ENCODE measurements at places on chromosomes 5 and 9. TPM values are rescaled to one million over a fixed set of nuclear protein-coding genes. Genes with fewer than 3 reads are reported as not detected.

DNA sequence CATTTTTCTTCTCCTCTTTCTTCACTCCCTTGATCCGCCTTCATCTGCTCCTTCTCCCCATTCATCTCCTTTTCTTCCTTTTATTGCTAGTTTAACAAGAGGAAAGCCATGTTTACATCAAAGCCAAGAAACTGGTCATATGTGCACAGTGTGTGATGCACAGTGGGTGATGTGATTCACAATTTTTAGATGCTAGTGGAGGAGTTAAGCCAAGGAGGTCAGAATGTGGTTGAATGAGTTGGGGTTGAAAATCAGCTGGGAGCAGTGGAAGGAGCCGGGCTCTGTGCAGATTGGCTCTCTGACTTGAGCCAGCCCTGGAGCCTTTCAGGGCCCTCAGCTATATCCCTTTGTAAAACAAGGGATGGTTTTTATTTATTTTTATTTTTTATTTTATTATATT lies 7.3 kb downstream of the ACER2 start:
- DNase-seq = no peak

GRCh38 chr9:9499546-9499945 lies 1113.3 kb downstream of the PTPRD start:
- no peak for DNase-seq

DNA sequence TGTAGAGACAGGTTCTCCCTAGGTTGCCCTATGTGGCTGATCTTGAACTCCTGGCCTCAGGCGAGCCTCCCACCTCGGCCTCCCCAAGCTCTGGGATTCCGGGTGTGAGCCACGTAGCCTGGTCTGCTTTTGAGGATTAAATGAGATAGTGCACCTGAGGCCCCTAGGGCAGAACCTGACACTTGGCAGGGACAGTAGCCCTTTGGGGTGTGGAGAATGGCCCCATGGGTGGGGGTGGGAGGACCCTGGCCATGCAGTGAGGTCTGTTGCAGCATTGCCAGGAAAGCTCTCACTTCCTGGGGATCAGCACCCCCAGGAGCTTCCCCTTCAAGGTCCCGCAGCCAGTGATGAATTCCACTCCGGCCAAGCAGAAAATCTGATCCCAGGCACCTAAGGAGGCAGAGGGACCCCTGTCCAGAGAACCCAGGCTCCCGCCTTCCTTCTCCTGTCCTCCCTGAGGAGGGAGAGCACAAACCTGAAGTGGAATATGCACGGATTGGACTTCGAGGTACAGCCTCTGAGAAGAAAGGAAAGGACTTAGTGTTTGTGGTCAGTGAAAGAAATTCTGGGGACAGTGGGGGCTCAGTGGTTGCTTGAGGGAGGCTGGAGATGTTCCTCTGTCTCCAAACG lies 73.9 kb upstream of the UNC5A start:
- no peak for DNase-seq

GRCh38 chr5:113203916-113204315 lies 227.3 kb downstream of the DCP2 start:
- no peak for DNase-seq

DNA sequence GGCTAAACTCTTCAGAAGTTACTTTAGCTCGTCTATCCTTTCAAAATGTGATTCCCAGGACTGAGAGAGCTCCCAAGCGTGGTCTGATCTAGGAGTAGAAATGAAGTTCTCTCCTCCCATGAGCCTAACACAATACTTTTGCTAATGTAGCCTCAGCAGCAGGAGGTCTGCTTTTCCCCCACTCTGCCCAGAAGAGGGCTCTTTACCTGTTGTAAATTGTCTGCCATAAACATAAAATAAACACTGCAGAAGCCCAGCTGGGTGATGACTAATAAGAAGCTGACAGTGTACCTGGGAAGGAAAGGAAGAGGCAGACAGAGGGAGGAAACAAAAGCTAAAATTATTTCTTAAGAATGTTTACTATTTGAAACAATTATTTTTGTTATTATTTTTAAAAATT lies 15.4 kb downstream of the SLC36A3 start:
- no peak for DNase-seq

DNA sequence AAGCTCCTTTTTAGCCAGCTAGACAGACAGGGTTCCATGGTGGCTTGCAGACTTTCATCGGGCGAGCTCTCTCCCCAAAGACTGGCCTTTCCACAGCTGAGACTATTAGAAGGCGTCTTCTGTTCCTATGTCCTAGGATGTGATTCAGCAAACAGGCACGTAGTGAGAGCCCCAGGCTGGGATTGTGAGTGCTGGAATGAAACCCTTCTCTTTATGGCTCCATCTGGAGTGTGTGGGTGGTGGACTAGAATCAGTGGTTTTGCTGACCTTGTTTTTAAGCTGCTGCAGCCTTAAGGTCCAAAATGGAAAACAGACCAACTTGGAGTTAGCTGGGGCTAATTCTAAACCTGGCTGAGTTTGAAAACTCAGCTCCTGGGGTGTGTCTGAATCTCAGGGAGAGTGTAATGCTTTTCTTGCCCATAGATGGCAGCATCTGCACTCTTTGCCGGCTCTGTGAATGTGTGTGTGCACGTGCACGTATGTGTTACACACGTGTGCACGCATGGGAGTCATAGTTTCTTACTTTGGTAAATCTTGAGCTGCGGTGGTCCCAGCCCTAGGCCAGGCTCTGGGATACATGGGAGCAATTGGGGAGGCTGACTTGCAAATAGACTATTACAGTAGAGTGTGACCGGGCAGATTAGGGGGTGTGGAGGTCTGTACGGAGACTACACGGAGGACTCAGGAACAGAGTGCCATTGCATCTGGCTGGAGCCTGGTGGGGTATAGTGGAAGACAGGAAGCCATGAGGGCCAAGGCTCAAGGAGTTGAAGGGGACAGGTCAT lies 10.7 kb downstream of the GSN start:
- DNase-seq = no peak

DNA sequence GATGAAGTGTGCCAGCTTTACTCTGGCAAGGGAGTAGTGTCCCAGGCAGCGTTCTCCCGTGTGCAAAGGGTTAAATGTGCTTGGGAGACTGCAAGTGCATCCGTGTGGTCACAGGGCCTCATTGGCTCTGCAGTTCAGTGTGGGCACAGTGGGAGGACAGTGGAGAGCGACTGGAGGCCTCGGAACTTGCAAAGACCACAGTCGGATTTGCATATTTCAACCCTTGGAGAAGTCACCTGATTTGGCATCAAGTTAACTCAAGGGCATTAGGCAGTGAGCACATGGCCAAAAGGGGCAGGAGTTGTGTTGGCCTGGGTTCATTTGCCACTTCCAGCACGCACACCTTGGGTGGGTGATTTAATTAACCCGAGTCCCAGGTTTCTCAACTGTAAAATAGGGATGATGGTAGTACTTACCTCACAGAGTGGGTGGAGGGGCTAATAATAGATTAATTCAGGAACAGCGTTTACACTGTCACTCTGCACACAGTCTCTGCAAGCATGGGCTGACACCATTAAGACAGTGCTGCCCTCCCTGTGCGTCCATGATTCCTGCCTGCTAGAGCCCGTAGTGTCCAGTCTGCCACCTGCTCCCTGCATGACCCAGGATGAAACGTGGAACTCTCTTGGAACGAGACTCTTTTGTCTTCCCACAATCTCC lies 22.7 kb downstream of the JADE2 start:
- DNase-seq = no peak

- DNase-seq = no peak
Measured at GRCh38 chr9:137171149-137171900, 531 bp downstream of the TMEM210 start.

DNA sequence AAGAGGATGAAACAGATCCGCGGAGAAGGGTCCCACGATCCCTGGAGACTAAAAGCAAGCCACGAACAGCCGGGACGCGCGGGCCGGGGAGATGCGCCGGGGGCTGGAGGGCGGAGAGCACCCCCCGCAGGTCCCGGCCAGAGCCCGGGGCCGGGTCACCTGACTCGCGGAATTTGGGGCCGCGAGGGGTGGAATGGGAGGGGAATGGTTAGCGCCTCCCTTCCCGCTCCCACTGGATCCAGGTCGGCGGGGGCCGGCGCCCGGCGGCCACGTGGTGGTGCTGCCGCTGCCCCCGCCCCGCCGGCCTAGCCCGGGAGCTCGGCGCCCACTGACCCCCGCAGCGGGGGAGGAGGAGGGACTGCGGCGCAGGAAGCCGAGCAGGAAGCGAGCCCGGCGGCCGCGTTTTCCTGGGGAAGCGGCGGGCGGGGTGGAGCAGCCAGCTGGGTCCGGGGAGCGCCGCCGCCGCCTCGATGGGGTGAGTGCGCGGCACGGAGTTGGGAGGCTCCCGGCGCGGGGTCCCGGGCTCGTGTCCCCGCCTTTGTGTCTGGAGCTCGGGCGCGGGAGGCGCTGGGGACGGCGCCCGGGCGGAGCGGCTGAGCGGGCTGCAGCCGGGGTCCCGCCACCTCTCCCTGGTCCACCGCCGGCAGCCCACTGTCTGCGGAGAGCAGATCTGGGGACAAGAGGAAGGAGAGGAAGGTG lies at the start of gene RAI14:
RAI14 (plus strand) TSS at position 328 of the 699 bp plus-strand sequence. CDS start 30,592 bp downstream, outside the sequence.
- peak; percentile 50 for DNase-seq

- no peak for DNase-seq
Measured at GRCh38 chr5:146027751-146028150, 77.6 kb downstream of the PLAC8L1 start.

DNA sequence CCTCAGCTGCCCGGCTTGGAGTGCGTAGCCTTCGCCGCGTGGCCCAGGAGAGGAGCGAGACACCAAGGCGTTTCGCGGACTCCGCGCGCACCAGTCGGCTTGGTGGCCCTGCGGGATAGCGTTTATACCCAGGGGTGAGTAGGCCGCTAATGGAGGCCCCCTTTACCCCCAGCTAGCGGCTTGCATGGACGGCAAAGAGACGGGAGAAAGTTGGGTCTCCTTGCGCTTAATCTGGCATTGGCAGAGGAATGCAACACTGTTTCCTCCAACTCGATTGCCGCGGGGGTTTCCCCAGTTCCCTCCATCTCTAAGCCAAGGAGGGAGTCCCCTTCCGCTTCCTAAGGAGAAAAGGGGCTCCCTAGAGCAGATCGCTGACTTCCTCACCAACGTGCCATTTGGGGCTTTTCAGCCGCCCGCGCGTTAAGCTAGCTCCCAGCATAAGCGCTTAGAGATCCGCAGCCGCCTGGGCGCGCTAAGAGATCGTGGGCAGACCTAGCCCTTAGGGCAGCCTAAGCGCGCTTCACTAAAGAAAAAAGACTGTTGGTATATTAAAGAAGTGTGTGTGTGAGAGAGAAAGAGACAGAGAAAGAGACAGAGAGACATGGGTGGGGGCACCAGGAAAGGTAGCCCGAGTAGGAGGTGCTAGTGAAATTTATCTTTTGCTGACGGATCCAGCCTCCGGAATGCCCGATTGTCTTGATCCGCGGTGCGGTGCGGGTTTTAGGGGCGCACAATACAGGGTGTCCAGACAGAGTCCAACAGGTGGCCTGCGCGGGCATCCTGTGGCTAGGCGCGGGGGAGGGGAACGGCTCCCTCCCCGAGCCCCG lies 597.9 kb upstream of the SGCD start:
- DNase-seq = no peak

DNA sequence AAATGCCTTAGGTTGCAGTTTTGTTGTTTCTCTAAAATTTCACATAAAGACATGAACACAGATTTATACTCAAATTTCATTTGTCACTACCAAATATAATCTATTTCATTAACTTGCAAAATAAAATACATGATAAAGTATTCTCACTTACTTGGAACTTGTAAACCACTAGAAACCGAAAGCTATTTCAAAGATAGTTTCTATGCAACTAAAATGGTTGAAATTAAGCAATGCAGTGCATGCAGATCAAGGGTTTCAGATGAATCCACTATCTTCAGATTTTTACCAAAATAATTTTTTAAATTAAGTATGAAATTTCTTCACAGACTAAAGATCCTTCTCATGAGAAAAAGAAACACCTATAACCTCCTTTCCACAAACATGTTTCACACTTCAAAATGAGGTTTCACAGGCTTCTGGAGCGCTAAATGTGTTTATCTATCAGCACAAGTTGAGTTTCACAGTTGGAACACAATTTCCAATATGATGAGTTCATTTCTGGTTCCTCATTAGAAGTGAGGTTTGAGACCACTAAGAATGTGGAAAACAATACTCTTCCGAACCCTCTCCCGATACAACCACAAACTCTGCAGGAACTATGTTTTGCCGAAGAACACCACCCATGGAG lies 63.9 kb downstream of the EPB41L4A start:
- no peak for DNase-seq

DNA sequence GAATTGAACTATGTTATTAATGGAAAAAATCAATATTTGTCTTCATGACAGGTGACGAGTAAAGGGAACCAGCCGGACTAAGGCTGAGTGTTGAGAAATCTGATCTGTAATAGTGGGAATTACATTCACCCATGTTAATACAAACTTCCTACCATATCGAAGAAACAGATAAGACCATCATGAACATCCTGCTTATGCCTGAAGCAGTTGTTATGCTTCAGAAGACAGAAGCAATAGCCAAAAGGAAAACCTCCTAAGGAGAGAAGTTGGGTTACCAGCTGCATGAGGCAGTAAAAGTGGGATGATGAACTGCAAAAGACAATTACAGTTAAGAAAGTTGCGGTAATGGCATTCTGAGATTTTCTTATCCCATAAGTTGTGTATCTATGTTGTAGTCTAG lies 281.5 kb downstream of the GABRB2 start:
- DNase-seq = no peak

DNA sequence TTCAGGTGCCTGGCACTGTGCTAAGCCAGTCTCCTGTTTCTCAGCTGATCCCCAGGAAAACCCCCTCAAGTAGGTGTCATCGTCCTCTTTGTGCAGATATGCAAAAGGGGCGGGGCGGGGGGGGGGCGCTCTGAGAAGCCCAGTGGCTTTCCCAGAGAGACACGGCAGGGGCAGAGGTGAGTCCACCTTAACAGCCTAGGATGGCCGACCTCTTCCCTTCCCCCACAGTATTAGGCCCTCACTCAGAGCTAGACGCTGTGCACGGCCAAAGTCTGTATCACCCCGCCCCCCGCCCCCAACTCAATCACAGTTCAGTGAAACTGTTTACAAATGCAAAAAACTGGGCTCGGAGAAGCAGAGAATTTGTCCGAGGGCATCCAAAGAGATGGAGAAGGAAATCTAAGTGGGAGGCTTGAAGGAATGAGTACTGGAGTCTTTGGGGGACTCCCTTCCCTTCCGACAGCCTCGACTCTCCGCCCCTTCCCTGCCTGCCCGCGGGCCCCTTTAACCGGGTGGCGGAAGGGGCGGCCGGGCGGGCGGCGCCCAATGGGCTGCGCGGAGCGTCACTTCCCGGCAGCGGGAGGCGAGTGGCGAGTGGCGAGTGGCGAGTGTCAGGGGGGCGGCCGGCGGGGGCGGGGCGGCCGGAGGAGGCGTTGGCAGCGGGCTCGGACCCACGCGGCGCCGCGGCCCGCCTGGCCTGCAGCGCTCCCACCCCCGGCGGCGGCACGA lies at the start of gene ERGIC1:
ERGIC1 (plus strand) TSS at position 566 of the 729 bp plus-strand sequence; CDS start at position 729, 163 bp downstream.
- peak; percentile 84 for DNase-seq

DBH gene
- not detected for total RNA-seq

FOXD4L4 gene
- total RNA-seq = 0.55 TPM

DNM1 gene
- 1.4 TPM for total RNA-seq

TLR4 gene
- 0.72 TPM for total RNA-seq

SCGB3A2 gene
- not detected for total RNA-seq

TAL2 gene
- total RNA-seq = not detected

FOXD4L6 gene
- not detected for total RNA-seq

PSMD5 gene
- total RNA-seq = 42.6 TPM

LCNL1 gene
- total RNA-seq = 0.48 TPM

IL13 gene
- total RNA-seq = 0.30 TPM

SH3TC2 gene
- not detected for total RNA-seq

C9orf152 gene
- not detected for total RNA-seq

MARCOL gene
- total RNA-seq = not detected

DROSHA gene
- 66.7 TPM for total RNA-seq

Data from activated naive CD8-positive, alpha-beta T cell treated with anti-CD3 and anti-CD28 coated beads, Interleukin-2, amount 10 ng/mL, durations not matched to agents 7 days and 5 days (primary cell).